Stimulated activated CD4-positive, alpha-beta T cell treated with anti-CD3 and anti-CD28 coated beads, TNF-alpha, amount 100 ng/mL, for 4 hours (primary cell): ENCODE measurements at places on chromosomes 16 and 17.

DNA sequence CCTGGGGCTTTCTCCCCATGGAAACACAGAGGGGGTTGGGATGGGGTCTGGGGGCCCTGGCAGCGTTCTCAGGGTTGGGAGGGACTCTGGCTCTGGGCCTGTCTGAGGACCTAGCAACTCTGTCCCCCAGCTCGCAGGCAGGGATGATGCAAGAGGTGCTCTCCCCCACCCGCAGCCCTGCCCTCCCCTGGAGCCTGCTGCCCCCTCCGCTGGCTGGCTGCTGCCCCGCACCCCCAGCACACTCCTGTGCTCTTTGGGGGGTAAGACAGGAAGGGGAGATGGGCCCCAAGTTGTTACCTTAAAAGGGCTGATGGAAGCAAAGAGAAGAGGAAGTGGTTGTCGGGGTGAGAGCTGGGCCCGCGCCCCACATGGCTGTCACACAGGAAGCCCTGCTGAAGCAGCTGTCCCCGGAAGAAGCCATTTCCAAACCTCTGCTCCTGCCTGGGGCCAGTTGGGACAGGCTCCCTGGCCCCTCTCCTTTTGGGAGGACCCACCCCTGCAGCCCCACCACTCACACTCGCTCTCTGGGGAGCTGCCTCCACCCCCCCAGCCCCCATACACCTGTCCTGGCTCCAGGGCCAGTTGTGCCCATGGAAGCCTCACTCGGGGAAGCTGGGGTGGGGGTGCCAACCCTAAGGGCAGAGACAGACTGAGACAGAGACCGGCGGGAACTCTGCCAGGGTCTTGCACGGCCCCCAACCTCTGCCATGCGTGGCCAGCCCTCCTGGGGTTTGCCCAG is 2.5 kb downstream of the CORO1A start:
- peak; percentile 60 for DNase-seq

- DNase-seq: no peak
These were observed 3.4 kb upstream of the EVPLL start for GRCh38 chr17:18374216-18374615.

DNA sequence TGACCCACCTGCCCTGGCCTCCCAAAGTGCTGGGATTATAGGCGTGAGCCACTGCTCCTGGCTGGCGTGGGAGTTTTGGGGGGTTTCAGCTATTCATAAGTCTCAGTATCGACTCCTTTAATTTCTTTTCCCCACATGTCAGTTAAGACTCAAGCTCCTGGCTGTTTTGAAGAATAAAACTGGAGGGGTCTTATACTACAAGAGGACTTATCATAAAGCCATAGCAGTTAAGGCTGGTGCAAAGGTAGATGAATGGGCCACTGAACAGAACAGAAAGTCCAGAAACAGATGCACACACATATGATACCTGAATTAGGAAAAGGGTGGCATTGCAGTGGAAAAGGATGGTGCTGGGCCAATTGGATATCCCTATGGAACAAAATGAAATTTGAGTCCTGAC is 47.4 kb downstream of the TBX4 start:
- DNase-seq: no peak

DNA sequence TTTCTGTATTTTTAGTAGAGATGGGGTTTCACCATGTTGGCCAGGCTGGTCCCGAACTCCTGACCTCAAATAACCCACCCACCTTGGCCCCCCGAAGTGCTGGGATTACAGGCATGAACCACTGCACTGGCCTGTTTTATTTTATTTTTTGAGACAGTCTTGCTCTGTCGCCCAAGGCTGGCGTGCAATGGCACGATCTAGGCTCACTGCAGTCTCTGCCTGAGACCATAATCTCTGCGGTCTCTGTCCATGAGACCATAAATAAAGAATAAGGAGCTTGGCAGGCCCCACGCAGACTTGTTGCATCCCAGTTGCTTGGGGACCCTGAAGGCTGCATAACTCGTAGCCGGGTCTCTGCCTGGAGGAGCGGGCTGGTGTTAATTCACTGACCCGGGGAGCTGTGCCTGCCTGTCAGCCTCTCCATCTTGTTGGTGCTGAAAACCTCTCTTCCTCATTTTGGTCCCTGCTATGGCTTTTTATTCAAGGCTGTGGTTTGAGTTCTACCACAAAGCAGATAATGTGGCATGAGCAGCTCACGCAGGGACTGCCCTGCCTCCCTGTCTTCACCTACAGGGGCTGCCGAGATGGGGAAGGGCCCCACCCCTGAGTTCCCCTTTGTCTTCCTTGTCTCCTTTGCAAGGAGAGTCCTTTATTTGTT is 82.1 kb downstream of the MSI2 start:
- no peak for DNase-seq

GRCh38 chr17:32882029-32882428 is 5.1 kb upstream of the MYO1D start:
- no peak for DNase-seq

GRCh38 chr16:54955757-54956156 is 25.1 kb downstream of the IRX5 start:
- DNase-seq: no peak
